GM03348 (cell line): ENCODE measurements at places on chromosomes 13 and 19.
A peak's percentile ranks its signal among the peaks of the same experiment; 100 is the strongest.

DNA sequence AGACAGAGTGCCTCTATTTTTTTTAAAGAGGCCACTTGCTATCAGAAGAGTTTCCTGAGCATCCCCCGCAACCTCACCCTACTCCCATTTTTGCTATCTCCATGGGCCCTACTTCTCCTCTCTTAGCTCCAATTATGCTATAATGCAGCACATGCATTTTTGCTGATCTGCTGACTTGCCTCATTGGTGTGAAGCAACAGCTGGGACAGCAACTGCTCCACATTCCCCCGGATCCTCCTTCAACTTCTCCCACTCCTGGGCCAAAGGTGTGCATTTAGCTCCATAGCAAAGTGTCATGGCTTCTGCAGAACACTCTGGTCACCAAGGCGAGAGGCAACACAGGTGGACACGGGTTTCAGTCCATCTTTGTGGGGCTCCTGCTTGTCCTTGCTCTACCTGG is 56.7 kb upstream of the USP29 start:
- DNase-seq, result no peak

DNA sequence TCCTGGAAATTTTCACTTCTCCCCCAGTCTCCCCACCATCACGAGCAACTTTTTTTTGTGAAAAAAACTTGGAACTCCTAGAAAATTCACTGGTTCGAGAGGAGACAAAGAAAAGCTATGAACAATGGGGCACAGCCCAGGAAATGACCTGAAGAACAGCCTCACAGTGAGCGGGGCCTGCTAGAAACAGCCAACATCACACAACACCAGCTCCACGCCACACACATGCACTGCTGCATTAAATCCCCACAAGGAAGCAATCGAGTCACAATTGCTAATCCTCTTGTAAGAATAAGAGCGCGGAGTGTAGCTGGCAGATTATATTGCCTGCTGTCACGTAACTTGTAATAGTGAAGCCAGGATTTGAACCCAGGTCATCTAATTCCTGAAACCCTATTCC is 48.8 kb downstream of the SLC7A1 start:
- no peak for DNase-seq

DNA sequence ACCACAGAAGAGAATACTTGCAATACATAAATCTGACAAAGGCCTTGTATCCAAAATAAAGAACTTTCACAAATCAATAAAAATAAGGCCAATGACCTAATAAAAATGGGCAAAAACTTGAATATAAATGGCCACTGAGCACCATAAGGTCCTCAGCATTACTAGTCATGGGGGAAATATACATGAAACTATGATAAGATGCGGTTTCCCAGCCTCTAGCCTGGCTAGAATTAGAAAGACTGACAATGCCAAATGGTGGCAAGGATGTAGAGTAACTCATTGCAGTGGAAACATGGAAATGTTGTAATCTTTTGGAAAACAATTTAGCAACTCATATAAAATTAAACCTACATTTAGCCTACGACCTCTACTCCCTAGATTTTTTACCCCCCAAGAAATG is 227.1 kb downstream of the GGACT start:
- no peak for DNase-seq

- DNase-seq, result no peak
Measured at GRCh38 chr13:87855553-87855952, 184.4 kb downstream of the SLITRK5 start.

GRCh38 chr13:51524829-51525566 is 59.3 kb upstream of the WDFY2 start:
- peak; percentile 48 for DNase-seq

DNA sequence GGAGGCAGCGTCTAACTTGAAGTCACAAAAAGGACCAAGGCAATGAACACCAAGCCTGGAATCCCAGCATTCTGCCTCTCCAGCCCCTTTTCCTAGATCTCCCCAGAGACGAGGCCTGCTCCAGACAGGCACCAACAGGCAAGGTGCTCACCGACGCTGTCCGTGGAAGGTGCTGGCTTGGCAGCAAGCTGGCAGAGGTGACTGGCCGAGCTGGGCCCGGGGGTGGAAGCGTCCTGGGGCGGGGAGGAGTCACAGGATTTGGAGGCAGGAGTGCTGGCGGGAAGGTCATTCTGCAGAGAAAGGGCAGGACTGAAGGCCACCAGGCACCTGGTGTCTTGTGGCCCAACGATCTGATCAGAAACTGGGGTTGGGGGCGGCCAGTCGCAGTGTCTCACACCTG is 18.2 kb downstream of the TLE2 start:
- no peak for DNase-seq

GRCh38 chr19:41436674-41436951 is 3.1 kb downstream of the DMAC2 start:
- no peak for DNase-seq

- peak; percentile 60 for DNase-seq
Measured at GRCh38 chr19:16272945-16273344, 51.7 kb upstream of the KLF2 start.

- no peak for DNase-seq
Measured at GRCh38 chr13:73040968-73041596, 17.7 kb upstream of the KLF5 start.

GRCh38 chr13:79781829-79782540 is 301.0 kb downstream of the NDFIP2 start:
- no peak for DNase-seq
